CD4-positive, alpha-beta T cell (primary cell): ENCODE measurements at places on chromosomes 2 and 18.

DNA sequence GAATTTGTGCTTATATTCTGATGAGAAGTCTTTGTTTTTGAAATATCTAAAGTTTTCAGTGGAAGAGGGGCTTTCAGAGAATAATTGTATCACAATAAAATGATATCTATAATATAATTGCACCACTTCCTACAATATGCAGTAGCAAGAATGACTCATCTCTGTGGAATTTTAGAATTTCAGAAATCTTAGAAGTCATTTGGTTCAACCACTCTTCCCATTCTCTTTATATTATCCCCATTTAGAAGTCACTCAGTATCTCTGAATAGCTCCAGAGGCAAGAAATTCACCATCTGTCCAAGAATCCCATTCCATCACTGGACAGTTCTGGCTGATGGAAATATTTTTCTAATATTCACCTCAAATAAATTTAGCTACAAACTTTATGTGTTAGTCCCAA lies 59.3 kb upstream of the CCDC68 start:
- no peak for DNase-seq

DNA sequence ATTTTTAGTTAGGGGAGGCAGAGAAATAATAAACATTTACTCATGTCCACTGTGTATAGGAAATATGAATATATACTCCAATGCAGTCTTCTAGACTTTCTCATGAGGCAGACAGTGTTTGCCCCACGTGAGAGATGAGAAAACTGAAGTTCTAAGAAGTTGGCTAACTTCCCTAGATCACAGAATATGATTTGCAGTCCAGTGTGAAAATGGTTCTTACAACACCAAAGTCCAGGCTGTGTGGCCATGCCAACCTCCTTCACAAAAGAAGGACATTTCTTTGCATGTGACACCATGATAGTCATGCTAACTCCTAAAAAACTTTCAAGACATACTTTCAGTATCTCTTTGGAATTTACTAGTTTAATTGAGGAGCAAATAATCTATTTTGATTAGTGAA lies 143.7 kb downstream of the IRS1 start:
- no peak for DNase-seq

- no peak for DNase-seq
Measured at GRCh38 chr2:153890576-153890975, 18.9 kb downstream of the GALNT13 start.

DNA sequence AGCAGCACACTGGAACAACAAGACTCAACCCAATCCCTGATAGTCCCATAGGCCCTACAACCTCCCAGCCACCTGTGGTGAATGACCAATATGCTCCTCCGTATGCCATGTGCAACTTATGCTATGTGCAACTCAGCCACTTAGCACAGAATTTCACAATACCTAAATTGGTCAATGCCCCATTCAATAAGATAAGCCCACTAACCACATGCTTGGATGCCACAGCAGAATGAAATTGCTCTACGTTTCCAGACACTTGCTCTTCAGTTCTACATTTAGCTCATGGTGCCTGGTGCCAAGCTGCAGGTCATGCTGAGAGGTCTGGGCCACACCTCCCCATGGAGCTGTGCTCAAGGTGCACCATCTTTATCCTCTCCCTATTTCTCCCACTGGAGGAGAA lies 159.8 kb downstream of the EN1 start:
- DNase-seq: no peak

DNA sequence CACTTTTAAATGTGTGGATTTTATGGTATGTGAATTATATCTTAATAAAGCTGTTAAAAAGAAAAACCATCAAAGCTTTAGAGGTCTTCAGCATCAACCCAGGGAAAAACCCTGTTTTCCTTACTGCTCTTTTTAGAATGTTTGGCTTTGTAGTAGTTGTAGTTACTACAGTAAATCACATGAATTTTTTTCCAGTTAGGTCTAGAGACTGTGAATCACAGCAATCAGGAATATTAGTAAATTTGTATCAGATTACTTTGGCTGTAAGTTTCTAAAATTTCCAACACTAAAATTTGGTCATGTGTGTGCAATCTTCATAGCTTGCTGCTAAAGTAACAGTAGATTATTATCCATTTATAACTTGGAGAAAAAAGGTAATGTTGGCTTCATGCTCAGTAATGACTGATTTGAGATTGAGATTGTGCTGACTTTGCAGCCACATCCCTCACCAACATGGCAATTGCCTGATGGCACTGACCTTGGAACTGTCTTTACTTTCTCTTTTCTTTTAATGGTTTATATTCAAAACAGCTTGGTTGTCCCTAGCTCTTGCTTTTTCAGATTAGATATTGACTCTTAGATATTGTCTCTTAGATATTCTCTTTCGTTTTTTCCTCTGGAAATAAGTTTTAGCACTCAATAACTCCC lies 41.1 kb downstream of the LCLAT1 start:
- DNase-seq: no peak

DNA sequence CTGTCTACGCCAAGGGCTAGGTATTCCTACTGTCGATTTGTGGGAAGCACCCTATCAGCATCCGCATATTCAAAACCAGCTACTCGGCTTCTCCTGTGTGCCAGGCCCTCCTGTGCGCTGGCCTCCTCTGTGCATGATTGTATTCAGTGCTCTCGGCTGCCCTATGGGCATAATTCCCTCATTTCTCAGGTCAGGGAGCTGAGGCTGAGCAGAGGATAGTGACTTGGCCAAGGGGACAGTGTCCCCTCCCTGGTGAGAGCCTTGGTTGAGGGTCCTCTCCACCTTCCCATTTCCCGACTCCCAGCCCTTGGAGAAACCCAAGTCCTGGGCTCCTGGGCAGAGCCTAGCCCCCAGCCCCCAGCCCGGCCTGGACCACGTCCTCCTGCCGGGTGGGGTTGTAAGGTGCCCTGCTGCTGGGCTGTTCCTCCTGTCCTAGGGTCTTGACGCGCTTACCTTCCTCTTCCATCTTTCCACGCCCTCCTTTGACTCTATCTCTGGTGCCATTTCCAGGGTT lies 6.3 kb upstream of the HS6ST1 start:
- DNase-seq: no peak

DNA sequence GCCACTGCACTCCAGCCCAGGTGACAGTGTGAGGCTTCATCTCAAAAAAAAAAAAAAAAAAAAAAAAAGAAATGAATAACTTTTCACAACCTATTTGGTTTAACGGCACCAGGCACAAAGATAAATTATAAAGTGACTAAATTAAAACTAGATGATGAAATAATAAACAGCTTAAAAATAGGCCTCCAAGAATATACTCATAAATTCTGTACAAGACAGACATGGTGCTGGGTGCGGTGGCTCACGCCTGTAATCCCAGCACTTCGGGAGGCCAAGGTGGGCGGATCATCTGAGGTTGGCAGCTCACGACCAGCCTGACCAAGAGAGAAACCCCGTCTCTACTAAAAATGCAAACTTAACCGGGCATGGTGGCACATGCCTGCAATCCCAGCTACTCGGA lies 19.7 kb downstream of the USP34 start:
- DNase-seq: no peak

DNA sequence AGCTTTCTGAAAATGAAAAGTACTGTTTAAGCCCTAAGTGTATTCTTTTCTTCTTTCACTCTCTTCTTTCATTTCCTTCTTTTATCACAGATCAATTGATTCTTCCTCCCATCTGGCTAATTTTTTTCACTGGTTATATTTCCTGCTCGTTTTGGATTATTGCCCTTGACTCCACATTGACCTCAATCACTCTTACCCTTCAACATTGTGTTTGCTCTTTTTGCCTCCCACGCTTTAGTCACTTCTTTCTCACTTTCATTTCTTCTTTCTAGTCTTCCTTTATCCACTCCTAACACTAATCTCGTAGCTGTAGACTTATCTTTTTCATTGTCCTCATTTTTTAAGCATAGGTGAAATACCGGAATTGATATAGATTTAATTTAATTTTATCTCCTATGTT lies 320.3 kb upstream of the VRK2 start:
- DNase-seq: no peak

DNA sequence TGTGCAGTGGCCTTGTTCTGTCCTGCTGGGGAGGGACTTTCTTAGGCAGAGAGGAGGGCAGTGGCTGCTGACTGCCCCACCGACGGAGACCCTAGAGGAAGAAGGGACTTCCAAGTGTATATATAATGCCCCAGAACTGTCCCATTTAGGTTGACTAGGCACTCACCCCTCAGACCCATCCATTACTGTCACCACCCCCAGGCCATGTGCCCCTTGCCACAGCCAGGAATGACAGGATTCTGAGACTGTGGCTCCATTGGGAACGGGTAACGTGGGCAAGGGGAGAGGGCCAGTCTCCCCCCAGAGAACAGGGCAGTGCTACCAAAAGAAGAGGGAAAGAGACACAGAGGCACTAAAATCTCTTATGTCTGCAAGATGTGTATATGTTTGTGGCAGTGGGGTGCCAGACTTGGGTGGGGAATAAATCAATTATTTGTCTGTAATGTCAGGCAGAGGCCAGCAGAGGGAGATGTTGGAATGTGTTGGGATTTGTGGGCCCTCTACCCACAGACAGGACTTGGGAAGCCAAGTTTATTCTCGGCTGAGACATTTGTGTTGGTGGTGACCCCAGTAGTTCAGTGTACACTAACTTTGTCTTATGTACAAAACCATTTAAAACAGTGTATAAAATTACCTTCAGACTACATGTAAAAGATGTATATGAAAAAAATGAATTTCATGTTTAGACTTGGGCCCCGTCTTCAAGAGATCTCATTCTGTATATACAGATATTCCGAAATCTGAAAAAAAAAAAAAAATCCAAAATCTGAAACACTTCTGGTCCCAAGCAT lies 24.0 kb upstream of the TMEM37 start:
- peak; percentile 46 for DNase-seq

DNA sequence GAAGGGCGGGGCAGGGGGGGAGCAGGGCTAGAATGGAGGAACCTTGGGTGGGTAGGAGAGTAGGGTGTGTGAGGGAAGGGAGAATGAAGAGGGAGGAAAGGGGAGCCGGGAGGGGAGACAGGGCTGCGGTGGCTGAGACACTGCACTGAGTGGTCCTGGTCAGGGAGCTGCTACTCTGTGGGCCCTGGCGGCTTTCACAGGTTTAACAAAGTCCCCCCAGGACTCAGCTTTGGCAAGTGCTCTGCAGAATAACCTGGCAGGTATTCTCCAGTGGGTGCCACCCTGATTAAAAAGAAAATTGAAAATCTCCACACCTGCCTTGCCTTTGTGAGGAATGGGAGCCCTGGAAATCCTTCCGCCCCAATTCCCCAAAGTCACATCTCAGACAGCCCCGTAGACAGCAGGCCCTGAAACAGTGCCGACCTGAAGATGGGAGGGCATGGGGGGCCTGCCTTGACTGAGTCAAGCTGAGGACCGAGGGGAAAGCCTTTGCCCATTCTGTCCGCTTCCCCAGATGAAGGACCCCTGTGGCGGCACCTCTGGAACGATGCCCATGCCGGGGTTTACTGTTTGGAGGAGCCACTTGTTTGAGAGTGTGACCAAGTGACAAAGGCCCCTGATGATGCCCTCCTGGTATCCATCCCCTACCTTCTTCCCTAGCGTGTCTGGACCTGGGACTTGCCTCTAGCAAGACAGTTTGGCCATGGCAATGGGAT lies 43.6 kb upstream of the OTOS start:
- DNase-seq: no peak

DNA sequence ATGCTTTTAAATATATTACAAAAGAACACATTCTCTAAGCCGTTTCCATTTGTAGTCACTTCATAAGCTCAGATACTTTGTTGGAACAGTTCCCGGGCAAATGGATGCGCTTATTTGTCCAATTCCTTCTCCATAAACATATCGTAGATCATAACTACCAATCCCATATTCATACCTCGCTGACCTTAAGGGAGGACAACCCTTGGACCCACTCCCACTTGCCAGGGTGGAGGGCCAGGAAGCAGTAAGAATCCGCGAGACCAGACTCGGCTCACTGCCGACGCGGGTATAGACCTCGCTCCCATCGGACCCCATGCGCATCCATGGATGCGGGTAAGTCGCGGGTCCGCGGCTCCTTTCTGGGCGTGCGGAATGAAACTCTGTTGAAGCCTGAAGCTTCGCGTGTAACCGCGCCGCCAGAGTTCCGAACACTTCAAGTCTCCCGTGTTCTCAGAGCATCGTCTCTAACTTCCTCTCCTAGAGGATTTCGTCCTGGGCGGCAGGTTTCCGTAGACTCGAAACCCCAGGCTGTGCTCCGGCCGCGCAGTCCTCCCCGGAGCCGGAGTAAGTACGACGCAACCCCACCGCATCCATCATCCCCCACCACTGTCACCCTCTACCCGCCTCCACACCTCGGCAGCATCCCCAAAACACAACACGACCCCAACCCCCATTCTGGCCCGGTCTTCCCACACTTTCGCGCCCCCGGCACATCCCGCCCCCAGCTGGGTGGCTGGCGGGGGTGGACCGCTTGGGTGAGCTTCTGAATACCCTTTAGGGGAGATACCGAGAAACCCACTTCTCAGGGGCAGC lies 1.1 kb downstream of the DSC3 start:
- no peak for DNase-seq

- no peak for DNase-seq
Measured at GRCh38 chr2:26583381-26583911, 57.7 kb downstream of the CIB4 start.

- DNase-seq: peak; percentile 66
Measured at GRCh38 chr2:126657148-126657635, 1.2 kb downstream of the GYPC start.

DNA sequence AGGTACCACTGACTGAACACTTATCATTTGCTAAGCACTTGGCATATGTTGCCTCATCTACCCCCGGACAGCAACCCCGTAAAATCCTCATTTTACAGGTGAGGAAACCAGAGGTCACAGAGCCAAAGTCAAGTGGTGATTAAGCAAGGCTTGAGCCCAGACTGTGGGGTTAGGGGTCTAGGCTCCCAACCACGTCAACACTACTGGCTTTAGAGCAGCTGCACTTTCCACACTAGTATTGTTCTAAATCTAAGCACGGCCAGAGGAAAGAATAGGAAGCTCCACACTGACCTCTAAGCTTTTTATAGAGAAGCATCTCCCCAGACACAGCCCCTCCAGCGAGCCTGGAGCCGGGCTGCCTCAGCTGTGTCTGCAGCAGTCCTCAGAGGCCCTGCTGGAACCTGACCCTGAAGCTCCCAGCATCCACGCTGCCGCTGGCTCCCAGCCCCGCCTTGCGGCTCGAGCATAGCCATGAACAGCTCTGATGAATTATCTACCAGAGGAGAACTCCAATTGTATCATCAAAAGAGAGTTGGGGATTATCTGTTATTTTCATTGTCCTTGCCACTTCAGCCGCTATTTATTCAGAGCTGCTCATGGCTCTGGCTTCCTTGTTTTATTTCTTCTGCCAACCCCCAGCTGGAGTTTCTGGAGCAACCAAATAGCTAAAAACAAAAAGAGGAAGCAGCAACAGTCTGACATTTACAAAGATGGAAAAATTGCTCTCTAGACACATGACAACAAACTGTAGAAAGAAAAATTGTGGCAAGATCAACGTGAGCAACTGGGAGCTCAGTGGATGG lies 62.2 kb upstream of the RTN4 start:
- DNase-seq: peak; percentile 22

GRCh38 chr2:10316336-10316735 lies 13.6 kb downstream of the HPCAL1 start:
- DNase-seq: no peak
